ENCODE measurements at places on chromosomes 6 and 20.

GRCh38 chr6:53528107-53528506 lies 16.8 kb downstream of the GCLC start:
- no peak for DNase-seq

DNA sequence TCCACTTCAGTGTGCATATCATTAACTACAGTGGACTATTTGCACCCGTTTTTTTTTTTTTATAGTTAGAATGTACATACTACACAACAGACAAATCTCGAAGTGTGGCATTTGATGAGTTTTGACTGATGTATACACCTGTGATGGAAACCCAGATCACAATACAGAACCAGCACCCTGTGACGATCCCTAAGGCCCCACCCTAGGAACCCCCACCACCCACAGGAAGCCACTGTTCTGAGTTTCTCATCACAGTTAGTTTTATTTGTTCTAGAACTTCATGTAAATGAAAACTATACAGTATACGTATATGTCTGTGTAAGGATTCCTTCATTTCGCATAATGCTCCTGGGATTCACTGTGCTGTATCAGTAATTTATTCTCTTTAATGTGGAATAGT lies 102.8 kb downstream of the IRF4 start:
- DNase-seq = no peak

- DNase-seq = no peak
Observed at GRCh38 chr6:114690625-114691024, 347.8 kb upstream of the HS3ST5 start.

- DNase-seq = no peak
Observed at GRCh38 chr6:139580592-139581484, 206.4 kb upstream of the CITED2 start.

- no peak for DNase-seq
Observed at GRCh38 chr6:113843500-113844073, 13.6 kb upstream of the MARCKS start.

- DNase-seq = no peak
Observed at GRCh38 chr6:158625881-158626305, 18.6 kb downstream of the DYNLT1 start.

- no peak for DNase-seq
Observed at GRCh38 chr6:25192590-25193459, 86.3 kb upstream of the CARMIL1 start.

DNA sequence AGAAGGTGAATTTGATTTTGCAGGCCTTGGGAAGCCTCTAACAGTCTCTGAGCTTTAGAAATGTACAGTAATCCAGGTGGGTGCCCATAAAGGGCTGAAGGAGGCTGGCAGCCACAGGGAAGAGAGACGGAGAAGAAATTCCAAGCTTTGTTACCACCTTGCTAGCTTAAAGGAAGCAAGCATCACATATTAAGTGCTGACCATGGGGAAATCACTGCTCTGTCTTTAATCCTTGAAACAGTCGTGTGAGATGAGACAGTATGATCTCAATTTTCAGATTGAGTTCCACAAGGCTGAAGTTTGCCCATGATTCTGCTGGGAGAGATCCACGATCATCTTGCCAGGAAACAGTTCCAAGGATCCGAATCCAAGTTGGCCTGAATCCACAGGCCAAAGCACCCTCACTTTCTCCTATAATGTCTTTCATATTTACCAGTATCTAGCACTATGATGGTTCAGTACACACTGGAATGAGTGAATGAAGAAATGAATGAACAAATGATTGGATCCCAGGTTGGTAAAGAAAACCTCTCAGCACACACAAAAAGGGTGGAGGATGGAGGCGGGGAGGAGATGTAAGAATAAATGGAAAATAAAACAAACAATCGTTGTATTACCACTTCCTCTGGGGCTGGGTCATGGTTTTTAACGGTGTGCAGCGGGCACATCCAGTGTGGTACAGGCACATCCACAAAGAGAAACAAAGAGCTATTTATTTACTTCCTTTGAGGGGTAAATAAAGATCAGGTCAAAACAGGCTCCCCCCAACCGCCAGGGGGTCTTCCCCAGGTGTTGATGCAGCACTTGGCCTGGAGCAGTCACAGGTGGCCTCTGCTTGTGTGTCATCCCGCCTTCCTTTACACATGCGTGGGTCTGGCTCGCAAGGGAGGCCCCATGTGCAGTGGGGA lies 28.2 kb upstream of the TAF8 start:
- DNase-seq = no peak

- DNase-seq = no peak
Observed at GRCh38 chr6:11200356-11200755, 32.1 kb downstream of the NEDD9 start.
